ENCODE measurements at places on chromosomes 11 and 22.

DNA sequence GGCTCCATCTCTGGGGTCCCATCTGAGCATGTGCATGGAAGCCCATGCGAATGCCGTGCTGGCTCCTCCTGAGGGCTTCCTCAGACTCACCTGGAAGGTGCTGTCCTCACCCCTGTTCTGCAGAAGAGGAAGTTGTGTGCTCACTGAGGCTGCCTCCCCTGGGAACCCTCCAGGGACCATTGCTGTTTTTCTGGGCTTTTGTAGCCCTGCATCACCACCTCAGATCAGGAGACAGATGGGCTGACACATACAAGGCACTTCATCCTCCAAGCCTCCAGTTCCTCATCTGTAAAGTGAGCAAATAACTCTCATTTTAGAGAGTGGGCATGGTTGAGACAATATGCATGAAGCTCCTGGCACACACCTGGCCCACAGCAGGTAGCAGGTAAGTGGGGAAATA, 12.1 kb upstream of the LRRC32 start:
- DNase-seq = no peak

- DNase-seq = no peak
Observed at GRCh38 chr11:123272565-123272964, 77.5 kb upstream of the CLMP start.

- no peak for DNase-seq
Observed at GRCh38 chr11:13705710-13706109, 37.2 kb downstream of the FAR1 start.

- no peak for DNase-seq
Observed at GRCh38 chr11:57458060-57458409, 2.3 kb upstream of the RTN4RL2 start.

DNA sequence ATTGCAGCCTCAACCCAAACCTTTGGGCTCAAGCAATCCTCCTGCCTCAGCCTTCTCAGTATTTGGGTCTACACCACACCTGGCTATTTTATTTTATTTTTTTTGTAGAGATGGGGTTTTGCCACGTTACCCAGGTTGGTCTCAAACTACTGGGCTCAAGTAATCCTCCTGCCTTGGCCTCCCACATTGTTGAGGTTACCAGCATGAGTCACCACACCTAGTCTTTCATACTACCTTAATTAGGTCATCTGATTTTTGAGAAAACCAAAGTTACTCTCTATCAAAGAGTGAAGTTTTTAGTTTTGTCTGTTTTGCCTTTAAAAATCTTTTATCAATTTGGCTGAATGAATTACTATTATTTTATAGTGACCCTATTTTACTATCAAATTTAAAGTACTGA, 335.6 kb upstream of the LRRC4C start:
- DNase-seq = no peak

DNA sequence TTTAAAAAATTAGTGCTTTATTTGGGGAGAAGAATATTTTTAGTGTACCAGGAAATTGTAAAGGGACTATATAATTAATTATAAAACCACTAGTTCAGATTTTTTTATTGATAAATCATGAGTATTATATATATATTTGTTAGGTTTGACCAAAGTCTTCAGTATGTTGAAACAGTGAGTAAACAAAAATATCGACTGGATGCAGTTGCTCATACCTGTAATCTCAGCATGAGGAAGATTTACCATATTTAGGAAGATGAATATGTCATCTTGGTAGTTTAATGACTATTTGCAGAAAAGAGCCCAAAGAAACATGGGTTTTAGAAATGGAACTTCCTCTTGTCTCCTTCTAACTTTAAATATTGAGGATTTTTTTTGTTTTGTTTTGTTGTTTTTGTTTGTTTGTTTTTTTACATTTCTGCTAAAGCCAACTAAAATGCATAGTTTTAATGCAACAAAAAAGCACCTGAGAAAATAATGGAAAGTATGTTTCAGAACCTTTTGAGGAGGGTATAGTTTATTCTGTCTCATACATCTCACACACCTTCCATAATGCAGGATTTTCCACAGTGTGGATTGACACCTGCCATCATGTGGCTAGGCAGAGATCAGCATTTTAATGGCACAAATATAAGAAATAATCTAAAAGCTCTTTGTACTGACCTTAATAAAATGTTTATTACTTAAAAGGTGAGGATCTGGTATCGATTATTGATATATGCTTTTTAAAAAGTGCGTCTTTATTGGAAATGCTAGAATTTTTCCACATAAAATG, 114.3 kb downstream of the ARHGAP42 start:
- DNase-seq = no peak

GRCh38 chr11:86517557-86517956, 142.9 kb downstream of the CCDC81 start:
- no peak for DNase-seq

GRCh38 chr11:23010790-23011335, 150.6 kb upstream of the CCDC179 start:
- DNase-seq = no peak

DNA sequence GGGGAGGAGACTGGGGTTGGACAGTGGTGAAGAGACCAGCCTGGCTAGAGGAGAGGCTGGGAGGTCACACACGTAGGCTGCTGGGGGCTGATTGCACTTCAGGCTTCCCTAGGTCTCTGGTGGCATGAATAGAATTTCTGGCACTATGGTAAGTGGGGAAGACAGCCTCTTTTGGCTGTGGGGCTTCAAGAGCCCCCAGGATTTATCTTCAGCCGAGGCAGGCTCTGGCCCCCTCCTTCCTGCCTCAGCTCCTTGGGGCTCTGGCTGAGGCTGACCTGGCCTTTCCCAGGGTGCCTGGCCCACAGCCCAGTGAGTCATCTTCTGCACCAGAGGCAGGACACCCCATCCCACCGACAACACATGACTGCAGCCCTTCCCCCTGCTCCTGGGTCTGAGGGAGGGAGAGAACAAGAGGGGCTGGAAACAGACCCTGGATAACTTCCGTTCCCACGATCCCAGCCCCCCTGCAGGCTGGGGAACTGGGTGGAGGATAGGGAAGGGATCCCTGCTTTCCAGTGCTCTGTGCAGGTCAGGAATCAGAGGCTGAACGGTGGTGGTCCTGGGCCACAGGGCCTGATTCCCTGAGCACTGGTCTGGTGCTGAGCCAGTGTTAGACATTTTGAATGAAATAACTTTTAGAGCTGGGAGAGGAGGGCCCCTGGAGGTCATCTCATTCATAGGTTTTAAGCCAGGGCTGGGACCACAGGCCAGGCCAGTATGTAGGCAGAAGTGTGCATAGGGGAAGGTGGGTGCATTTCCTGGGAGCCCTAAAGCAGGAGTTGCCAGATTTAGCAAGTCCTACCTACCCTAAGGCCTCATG, 26.5 kb downstream of the ARHGEF17 start:
- no peak for DNase-seq

GRCh38 chr11:57977709-57978108, 46.0 kb upstream of the OR9Q1 start:
- no peak for DNase-seq

GRCh38 chr11:33663121-33663520, 37.5 kb downstream of the C11orf91 start:
- DNase-seq = no peak

DNA sequence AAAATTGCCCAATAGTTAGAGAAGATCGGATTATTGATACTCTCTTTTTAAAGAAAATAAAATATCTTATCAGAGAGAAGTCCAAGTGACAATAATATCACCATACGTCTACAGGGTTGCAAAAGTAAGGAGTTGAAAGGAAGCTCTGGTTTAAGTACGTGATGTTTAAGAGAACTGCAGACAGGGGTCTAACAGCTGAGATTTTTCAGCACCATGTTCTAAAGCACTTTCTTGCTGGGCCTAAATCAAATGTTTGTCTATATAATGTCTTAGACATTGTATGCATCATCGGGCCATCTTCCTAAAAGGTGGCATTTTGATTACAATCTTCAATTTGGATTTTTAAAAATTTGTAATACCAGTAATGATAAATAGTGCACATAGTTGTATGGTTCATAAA, 133.3 kb downstream of the RRAS2 start:
- DNase-seq = no peak

- DNase-seq = no peak
Observed at GRCh38 chr22:24564376-24565058, 8.7 kb downstream of the SNRPD3 start.

GRCh38 chr11:8336356-8337129, 72.9 kb upstream of the LMO1 start:
- DNase-seq = no peak

DNA sequence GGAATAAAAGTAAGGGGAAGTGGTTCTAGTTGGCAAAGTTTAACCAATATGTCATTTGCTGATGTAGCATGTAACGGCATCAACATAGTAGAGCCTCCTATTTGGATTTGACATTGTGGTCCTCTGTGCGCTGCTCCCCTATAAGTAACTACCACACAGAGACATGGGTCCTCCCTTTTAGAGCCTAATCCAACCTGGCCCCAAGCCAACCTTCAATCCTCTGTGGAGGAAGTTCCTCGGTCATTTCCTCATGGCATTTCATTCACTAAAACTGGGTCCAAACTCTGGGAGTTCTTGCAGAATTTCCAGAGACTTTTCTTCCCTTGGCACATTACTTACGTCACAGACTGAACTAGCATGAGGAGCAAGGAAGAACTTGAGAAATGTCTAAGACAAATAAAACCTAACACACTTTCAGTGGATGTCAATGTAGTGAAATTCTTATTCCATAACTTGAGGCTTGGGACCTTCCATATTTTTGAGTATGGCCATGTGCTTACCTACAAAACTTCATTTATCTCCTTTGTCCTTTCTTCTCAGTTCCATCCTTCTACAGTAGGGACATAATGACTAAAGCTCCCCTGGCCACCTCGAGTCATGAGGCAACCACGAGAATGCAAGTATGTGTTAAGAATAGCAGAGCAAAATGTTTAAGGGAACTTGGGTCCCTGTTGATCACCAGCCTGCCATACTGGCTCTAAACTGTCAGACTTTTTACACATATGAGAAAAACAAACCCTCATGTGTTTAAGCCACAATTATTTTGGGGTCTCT, 34.7 kb downstream of the MMP20 start:
- DNase-seq = no peak

DNA sequence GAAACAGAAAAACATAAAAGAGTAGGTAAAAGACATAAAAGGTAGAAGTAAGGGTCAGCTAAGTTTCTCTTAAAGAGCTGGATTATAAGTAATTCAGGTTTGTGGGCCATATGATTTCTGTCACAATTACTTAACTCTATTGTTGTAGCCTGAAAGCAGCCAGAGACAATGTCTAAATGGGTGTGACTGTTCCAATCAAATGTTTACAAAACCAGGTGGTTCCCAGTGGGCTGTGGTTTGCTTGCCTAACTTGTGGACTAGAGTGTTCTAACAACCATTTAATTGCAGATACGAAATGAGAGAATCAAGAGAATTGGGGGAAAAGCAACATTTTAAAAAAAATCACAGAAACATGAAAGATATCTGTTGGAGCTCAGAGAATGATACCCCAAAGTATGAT, 22.6 kb downstream of the OR6M1 start:
- no peak for DNase-seq

DNA sequence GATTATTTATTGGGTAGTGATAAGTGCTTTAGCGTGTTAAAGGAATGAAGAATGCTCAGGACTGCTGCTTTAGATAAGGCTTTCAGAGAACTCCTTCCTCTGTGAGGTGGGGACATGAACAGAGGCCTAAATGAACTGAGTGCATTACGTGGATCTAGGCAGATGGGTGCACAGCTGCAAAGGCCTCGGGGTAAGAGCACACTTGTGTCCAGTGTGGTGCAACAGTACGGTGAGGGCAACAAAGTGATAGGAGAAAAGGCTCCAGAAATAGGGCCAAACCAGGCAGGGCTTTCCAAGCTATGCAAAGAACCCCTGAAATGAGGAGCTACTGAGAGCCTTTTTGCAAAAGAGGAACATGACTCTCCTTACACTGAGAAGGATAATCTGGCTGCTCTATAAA, 45.3 kb upstream of the ARHGAP32 start:
- no peak for DNase-seq

DNA sequence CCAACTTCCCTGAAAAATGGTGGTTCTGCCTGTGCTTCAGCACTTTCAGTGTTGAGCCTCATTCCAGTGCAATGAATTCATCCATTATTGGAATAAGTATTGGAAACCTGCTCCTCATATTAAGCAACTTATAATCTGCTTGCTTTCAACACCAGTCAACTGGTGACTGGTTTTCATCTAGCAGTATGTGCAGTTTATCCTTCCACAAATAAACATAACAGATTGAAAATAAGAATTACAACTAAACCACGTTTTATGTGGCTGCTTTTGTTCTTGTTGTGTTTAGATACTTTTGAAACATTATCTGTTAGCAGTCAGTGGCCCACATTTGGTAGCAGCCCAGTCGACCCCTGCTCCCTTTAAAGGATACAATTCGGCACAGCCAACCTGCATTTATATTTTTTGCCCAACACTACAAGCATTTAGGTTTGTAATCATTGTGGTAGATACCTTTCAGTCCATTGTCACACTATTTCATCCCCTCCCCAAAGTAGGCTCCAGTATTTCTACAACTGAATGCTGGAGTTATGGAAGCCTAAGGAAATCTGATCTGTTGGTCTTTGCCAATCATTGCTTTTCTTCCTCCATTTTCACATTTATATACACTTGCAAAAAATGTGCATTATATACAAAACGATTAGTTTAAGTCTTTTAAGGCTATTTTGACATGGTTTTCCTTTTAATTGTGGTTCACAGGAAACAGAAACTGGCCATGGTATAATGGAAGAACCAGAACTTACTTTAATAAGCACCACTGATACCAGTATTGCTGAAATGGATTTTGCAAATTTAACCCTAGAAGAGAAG, 13.1 kb downstream of the TAF1D start:
- no peak for DNase-seq

Measured in stimulated activated naive B cell treated with anti-CD40 and anti-IgM and Interleukin-4, amounts not matched to agents 10 μg/mL and 1 μg/mL and 100 μg/mL, for 72 hours (primary cell).